ENCODE measurements at places on chromosomes 12 and 14.
A peak's percentile ranks its signal among the peaks of the same experiment; 100 is the strongest.

- no peak for DNase-seq
Observed at GRCh38 chr12:130227641-130228040, 65.4 kb downstream of the FZD10 start.

- no peak for DNase-seq
Observed at GRCh38 chr12:124508381-124509079, 58.9 kb downstream of the NCOR2 start.

- no peak for DNase-seq
Observed at GRCh38 chr12:90836689-90837088, 118.3 kb downstream of the CCER1 start.

- DNase-seq = peak; percentile 14
Observed at GRCh38 chr14:28294834-28295440, 471.6 kb upstream of the FOXG1 start.

DNA sequence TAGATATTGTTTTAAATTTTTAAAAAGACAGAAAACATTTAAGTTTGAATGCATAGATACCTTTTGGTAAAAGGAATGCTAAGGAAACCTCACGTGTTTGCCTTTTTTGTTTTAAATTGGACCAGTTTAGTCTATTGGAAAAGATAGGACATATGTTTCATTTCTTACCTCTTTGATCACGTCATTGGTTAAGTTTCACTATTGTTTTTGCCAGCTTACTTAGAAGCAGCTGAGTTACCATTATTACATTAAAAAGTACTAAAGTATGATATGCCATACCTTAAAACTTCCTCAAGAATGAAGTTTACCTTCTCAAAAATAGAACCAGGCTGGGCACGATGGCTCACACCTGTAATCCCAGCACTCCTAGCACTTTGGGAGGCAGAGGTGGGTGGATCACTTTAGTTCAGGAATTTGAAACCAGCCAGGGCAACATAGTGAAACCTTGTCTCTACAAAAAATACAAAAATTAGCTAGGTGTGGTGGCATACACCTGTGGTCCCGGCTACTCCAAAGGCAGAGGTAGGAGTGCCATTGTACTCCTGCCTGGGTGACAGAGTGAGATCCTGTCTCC lies 54.4 kb downstream of the SRGAP1 start:
- no peak for DNase-seq

DNA sequence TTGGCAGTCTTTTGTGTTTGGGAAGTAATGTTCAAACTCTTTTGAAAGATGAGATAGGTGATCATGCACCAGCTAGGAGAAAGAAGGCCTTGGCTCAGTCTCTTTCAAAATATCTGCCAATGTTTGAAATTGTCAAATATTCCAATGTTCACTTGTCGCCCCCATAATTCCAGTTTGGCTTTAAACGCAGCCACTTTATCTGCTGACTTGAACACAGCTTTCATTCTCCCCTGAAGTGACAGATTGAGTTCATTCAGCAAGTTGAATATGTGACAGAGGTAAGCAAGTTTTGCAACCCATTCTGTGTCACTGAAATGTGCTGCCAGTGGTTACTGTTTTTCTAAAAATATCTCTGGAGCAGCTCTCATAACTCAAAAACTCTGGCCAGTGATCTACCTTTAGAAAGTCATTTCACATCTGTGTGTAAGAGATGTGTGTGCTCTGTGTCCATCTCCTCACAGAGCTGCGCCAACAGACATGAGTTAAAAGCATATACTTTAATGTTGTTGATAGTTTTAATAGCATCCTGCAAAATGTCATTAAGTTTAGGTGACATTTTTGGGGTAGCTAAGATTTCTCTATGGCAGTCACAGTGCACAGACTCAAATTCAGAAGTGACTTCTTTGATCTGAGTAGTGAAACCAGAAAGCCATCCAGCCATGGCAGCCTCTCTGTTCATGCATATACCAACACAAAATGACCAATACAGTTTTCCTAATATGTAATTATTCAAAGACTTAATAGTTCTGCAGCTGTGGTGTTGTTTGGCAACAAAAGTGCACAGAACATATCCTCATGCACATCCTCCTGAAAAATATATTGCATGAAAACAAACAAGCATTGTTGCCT lies 614.3 kb upstream of the MIS18BP1 start:
- no peak for DNase-seq

GRCh38 chr12:117646520-117646919 lies 285.1 kb upstream of the NOS1 start:
- no peak for DNase-seq

DNA sequence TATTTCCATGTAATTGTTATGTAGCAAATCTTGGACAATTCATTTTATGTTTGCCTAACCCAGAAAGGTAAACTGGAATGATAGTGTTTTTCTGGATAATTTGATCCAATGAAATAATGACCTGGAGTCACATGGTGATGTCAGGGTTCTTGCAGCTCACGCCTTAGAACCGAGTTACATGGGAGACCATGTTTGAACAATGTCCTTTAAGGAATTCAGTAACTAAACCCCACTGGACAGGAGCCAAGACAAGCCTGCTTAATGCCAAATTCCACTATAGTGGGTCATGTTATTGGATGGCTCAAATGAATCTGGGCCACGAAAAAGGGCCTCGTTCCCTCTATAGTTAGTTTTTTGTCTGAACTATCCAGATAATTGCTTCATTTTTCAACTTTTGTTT lies 255.8 kb upstream of the HMGA2 start:
- no peak for DNase-seq

GRCh38 chr12:117027251-117028086 lies 71.7 kb downstream of the TESC start:
- DNase-seq = no peak

DNA sequence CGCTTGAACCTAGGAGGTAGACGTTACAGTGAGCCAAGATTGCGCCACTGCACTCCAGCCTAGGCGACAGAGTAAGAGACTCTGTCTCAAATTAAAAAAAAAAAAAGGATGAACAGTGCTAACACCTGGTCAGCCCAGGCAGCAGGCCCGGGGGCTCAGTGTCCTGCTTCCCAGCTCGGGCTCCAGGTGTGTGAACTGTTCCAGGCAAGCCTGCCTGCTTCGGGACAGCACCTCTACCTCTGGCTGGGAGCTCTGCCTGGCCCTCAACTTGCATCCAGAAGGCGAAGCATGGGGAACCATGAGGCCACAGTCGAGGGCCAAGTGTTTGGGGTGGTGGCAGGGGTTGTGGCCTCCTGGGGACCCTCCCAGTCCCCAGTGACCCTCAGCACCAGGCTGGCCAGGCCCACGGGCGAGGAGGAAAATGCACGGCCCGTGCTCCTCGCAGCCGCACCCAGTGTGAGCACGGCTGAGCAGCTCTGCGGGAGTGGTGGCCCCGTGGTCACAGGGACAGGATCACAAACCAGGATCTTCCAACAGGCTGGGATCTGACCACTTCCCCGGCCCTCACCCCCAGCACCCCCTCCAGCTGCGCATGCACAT lies 15.5 kb downstream of the CDCA4 start:
- no peak for DNase-seq

DNA sequence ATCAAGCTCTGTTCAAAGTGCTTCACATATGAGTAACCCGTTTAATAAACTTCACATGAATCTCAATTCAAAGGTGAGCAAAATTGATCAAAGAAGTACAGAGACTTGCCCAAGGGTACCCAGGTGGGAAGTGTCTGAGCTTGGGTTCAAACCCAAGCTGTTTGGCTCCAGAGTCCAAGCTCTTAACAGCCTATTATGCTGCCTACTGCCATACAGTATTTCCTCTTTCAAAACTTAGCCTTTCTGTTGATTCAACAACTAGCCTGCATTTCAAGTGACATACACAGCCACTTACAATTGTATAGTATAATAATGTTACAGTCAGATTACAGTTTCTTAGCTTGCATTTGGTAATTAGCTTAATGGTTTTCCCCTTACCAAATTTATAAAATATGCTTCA lies 29.7 kb downstream of the FRMD6 start:
- no peak for DNase-seq

DNA sequence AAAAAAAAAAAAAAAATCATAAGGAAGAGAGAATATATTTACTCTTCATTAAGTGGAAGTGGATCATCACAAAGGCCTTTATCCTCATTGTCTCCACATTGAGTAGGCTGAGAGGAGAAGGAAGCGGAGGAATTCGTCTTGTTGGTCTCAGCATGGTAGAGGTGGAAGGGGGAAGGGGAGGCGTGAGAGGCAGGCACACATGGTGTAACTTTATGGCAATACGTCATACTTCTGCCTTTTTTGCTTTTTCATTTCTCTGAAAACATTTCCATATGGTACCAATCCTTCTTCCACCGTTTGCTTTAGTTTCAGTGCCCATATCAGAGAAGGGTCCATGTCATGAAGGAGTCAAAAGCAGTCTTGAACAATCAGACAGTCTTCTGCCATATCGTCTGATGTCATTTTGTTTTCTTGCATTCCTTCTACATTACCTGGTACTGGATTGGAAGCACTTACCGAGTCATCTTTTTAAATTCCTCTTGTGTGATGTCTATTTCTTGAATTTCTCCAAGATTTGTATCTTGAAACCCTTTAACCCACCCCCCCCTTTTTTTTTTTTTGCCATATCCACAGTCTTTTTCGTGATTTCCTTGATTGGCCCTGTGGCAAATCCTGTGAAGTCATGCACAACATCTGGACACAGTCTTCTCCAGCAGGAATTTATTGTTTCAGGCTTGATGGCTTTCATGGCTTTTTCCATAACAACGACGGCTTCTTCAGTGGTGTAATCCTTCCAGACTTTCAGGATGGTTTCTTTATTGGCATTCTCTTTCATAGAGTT lies 8.9 kb downstream of the FUT8 start:
- peak; percentile 32 for DNase-seq

GRCh38 chr14:55536204-55536708 lies 43.8 kb upstream of the KTN1 start:
- no peak for DNase-seq

DNA sequence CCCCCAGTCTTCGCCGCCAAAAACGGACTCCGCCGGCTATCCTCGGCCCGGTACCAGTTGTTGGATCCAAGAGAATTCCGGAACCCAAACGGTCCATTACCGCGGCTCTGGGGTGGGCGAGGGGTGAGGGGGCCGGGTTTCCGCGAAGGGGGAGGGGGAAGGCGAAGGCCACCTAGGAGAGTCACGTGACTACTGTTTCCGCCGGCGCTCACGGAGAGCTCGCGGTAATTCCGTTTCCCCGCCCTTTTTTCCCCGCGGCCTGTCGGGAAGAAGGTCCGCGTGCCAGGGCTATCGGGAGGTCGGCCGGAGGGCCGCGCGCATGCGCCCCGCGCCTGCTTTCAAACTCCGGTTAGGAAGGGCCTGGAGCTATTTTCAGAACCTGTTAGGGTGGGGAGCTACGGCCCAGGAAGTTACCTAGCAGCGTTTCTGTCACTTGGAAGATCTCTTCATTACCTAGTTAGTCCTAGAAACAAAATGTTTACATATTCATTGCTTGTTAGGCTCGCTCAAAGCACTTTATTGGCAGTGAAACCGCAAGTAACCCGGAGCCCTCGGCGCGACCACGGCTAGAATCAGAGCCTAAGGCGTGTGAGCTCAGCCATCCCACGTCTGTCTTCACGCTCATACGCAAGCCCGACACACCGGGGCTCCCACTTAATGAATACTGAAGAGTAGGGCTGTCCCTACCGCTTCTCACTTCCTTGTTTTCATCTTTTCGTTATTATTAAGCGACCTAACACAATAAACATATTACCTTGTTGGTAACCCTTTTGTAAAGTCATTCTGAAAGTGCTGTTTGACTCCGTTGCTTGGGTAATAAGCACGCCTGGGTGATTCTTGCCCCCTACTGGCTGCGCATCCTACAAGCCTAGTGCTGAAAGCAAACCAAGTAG lies 624 bp upstream of the SBNO1 start:
- peak; percentile 99 for DNase-seq

DNA sequence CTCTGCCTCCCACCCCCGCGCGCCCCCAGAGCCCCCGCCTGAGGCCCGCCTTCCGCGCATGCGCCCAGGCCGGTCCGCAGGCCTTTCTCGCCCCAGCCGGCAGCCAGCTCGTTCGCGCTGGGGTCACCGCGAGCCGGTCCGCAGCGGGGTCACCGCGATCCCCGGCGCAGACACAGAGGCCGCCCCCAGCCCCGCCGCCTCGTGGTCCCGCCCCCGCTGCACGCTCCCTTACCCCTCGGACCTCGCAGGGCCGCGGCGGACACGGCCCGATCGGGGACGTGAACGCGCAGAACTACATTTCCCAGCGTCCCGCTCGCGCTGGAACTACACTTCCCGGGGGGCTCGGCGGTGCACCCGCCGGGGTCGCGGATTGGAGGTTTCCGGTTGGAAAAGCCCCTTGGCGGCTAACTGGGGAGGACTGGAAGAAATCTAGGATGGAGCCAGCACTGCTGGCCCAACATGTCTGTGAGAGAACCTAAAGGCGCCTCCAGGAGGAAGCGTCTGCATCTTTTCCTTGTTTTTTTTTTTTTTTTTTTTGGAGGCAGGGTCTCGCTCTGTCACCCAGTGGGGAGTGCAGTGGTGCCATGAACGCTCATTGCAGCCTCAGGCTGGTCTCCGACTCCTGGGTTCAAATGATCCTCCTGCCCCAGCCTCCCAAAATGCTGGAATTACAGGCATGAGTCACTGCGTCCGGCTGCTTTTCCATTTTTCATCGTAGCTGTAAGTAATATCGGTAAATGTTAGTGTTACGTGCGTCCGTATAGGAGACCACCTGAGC lies at the start of gene ZNF605:
Gene ZNF605 (minus strand): TSS at position 296 of the 778 bp plus-strand sequence. CDS start 10,671 bp downstream, outside the sequence.
- DNase-seq = peak; percentile 85

DNA sequence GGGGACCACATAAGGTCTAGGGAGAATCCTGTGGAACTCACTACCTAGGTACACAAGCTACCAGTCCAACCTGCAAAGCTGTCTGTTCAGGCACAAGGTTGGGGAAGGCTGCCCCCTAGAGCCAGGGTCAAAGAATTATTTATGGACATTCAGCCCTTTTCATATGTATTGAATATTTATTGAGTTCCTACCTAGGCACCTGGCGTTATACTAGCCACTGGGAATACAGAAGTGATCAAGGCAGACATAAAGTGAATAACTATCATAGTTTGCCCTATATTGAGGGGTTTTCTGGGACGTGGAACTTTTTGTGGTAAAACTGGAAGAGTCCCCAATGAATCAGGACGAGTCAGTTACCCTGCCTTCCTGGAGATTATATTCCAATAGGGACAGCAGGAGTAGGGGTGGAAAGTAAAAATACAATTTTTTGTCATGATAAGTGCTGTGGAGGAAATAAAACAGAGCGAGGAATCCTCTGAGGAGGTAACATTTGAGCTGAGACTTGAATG lies 5.8 kb upstream of the SLC48A1 start:
- DNase-seq = peak; percentile 50

GRCh38 chr12:44159216-44159615 lies 323.3 kb downstream of the TMEM117 start:
- DNase-seq = no peak

- no peak for DNase-seq
Observed at GRCh38 chr12:121318121-121318520, 21.6 kb upstream of the CAMKK2 start.
